CD4-positive, alpha-beta T cell treated with Interleukin-10 for 1 hour (primary cell): ENCODE measurements at places on chromosomes 7 and 10.

DNA sequence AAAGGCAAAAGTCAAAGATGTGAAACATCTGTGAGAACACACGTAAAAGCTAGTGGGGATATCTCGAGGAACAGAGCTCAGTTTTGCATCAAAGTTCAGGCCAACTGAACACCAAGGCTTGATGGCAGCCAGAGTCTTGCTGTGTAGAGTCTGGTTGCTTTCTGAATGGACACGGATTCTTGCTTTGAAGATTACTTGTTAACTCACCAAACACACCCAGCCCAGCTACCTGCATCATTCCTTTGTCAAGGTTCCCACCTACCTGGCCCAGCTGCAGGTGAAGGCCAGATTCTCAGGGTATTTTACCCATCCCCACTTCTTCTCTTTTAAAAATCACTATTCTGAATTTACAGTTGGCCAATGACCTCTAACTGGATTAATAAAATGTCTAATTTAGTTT is 174.4 kb upstream of the PHYHIPL start:
- no peak for DNase-seq

GRCh38 chr10:34528320-34528719 is 286.8 kb downstream of the PARD3 start:
- no peak for DNase-seq

DNA sequence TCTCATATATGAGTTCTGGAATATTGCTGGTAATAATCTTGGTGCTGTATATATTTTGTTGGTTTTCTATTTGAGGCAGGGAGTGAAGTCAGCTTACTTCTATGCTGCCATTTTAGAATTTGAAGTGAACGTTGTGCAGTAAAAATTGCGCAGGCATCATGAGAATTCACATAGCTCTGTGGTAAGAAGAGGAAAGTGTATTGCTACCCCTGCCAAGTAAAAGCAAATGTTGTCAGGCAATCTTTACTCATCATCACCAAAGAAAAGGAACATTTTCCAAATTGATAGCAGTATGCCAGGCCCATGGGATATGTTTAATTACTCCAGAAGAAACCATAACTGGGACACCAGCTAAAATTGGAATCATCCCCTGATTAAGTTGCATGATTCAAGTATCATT is 13.4 kb downstream of the FEZF1 start:
- no peak for DNase-seq

GRCh38 chr7:108270385-108271015 is 140.3 kb upstream of the LAMB4 start:
- DNase-seq: no peak

DNA sequence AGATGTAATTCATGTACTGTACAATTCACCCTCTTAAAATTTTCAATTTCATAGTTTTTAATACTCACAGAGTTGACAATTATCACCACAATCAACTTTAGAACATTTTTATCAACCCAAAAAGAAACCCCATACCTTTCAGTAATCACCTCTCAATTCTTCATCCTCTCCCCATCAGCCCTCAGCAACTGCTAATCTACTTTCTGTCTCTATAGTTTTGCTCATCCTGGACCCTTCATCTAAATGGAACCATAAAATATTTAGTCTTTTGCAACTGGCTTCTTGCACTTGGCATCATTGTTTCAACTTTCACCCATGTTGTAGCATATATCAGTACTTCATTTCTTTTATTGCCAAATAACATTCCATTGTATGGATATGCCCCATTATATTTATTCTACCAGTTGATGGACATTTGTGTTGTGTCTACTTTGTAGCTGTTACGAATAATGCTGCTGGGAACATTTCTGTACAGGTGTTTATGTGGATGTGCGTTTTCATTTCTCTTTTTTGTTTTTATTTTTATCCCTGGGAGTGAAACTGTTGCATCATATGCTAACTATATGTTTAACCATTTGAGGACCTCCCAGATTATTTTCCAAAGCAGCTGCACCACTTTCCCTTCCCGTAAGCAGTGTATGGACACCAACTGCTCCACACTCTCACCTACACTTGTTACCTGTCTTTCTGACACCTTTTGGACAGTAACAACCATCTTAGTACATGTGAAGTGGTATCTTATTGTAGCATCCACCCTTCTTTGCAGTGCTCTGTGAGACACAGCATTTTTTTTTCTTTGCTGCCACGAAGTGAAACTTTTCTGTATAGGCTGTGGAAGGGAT is 65.4 kb upstream of the APBB1IP start:
- no peak for DNase-seq

DNA sequence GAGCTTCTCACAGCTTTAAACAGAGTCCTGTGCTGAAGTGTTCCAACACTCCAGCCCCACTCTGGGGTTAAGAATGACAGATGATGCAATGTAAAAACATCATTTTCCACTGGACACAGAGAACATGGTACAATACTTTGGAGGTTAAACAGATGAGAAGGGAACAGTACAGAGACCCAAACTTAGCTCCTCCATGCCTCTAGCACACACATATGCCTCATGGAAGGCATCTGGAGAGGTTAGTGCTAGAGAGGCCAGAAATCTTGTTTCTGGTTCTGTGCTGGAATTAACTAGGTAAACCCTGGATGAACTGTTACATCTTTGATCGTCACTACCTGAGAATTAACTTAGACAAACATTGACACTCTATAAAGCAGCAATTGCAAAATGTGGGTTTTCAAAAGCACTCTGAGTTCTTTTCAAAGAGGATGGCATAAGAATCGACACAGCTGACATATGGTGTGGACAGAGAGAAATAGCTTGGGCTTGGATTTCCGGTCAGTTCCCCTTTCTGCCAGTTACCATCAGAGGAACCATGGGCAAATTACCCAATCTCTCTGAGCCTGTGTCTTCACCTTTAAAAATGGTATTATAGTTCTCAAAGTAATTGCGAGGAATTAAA is 81.9 kb downstream of the KCNMA1 start:
- no peak for DNase-seq

DNA sequence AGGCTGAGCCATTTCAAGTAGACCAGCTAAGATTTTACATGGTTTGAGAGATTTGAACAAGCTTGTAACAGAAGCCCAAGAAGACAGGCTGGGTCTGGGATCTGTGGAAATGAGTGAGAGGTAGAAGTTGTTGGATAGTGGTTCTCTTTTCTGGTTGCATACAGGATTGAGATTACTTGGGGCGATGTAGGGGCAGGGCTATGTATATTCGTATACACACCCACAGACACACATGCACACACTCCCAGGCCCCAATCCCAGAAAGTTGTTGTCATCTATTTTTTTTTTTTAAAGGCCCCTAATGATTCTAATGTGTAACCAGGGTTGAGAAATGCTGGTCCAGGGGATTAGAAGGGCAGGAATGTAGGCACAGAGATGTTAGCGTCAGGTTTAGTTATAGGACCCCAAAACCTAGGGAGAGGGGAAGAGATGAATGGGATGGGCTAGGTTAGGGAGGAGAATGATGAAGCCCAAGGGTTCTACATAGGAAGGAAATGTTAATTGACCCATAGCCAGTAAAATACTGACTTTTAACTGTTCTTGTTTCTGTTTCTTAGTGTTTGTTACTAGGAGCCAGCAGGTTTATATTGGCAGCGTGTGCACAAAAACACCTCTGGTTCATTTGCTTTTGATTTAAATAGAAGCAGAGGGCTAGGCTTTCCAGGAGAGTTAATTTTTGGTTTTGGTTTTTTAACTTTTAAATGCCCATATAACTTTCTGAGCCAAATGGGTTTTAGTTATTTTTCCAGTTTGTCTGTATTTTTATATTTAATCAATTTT is 7.8 kb downstream of the TAX1BP1 start:
- no peak for DNase-seq

- no peak for DNase-seq
Observed at GRCh38 chr7:130114776-130115175, 44.4 kb downstream of the KLHDC10 start.
